ENCODE measurements at places on chromosomes 6 and 20.

- no peak for DNase-seq
These were observed 74.4 kb downstream of the MKKS start for GRCh38 chr20:10359621-10360040.

DNA sequence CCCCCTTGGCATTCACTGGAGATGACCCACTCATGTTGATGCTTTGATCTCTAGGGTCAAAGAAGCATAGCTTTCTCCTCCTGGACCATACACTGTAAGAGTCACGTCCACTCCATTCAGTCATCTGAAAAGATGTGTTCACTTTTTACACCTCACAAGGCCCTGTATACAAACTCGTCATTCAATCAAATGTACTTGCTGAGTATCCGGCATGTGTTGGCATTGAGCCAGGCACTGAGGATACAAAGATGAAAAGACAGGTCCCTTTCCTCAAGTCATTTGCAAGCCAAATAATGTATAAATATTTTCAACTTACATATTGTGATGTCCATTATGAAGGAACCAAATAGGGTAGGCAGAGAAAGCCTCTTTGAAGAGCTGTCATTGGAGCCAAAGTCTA is 32.6 kb upstream of the CSNK2A1 start:
- DNase-seq, result no peak

GRCh38 chr20:17935761-17936160 is 32.8 kb downstream of the SNX5 start:
- DNase-seq, result no peak

- DNase-seq, result no peak
These were observed at the start of gene RAET1L for GRCh38 chr6:150025201-150025917. Gene RAET1L, minus strand, starts transcription at chr6:150025532. Its CDS starts 61 bp downstream, at chr6:150025471.

GRCh38 chr20:18585134-18585533 is 2.7 kb upstream of the DTD1 start:
- peak; percentile 33 for DNase-seq

- DNase-seq, result no peak
These were observed 164.5 kb upstream of the BTBD3 start for GRCh38 chr20:11753155-11753554.

- DNase-seq, result no peak
These were observed 598 bp downstream of the OGFR start for GRCh38 chr20:62805155-62805710.

GRCh38 chr6:148415511-148416260 is 73.0 kb downstream of the SASH1 start:
- DNase-seq, result no peak

DNA sequence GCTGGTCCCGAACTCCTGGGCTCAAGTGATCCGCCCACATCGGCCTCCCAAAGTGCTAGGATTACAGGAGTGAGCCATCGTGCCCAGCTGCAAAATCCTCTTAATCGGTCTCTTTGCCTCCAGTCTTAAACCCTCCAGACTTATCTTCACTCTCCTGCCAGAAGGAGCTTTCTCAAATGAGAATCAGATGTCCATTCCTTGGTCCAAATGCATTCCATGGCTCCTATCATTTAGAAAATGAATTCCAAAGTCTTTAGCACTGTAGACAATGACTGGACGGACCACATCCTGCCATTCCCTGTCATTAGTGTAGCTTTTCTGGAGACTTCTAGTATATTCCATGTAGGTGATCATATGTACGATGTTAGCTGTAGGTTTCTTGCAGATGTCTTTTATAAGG is 141.9 kb downstream of the ID4 start:
- no peak for DNase-seq

DNA sequence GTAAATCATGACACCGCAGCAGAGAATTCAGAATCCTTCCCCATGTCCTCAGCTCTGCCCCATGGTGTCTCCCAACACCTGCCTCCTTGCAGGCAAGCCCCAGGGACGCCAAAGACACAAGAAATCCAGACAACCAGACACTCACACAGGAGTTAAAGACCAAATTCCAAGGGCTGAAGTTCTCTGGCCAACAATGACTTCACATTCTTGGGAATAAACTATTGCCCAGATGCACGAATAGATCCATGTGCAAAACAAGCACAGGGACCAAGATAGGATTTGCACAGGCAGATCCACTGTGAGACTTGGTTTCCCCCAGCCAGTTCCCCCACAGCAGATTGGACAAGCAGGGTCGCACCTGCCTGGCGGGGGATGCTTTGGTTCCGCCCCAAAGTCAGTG is 246.7 kb downstream of the SOD2 start:
- DNase-seq, result no peak

DNA sequence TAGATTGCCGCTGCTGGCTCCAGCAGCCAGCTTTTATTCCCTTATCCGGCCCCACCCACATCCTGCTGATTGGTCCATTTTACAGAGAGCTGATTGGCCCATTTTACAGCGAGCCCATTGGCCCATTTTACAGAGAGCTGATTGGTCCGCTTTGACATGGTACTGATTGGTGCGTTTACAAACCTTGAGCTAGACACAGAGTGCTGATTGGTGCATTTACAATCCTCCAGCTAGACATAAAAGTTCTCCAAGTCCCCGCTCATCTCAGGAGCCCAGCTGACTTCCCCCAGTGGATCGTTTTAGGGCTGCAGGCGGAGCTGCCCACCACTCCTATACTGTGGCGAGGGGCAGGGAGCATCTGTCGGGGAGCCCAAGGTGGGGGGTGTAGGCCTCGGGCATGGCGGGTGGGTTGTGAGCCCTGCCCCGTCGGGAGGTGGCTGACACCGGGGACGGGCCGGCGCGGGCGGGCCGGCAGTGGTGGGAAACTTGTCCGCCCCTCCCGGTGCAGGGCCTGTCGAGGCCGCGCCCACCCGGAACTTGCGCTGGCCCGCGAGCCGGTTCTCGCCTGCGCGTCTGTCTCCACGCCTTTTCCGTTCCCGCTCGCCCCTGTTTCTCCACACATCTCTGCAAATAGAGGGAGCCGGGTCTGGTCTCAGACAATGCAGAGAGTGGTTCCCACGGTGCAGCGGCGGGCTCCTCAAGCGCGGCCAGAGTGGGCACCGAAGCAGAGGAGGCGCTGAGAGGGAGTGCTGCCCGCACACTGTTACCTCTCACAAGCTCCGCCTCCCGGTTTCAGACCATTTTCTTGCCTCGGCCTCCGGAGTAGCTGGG is 86.1 kb upstream of the STMND1 start:
- no peak for DNase-seq

DNA sequence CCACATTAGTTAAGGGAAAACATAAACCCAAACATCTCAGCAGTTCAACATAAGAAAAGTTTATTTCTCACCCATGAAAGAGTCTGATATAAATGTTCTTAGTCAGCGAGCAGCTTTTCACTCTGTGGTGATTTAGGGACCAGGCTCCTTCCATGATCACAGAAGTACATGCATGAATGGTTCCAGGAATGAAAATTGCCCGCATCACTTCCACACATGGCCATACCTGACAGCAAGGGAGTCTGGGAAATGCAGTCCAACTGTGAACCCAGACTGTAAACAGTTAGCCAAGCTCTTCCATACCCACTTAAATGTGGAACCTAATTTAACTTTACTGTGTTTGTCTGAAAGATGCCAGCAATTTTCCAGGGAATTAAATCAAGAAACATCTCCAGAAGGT is 353.9 kb downstream of the HACE1 start:
- DNase-seq, result no peak

- DNase-seq, result no peak
These were observed 621 bp downstream of the GPR63 start for GRCh38 chr6:96836631-96837080.

GRCh38 chr20:53159160-53159559 is 187.0 kb downstream of the TSHZ2 start:
- DNase-seq, result no peak

DNA sequence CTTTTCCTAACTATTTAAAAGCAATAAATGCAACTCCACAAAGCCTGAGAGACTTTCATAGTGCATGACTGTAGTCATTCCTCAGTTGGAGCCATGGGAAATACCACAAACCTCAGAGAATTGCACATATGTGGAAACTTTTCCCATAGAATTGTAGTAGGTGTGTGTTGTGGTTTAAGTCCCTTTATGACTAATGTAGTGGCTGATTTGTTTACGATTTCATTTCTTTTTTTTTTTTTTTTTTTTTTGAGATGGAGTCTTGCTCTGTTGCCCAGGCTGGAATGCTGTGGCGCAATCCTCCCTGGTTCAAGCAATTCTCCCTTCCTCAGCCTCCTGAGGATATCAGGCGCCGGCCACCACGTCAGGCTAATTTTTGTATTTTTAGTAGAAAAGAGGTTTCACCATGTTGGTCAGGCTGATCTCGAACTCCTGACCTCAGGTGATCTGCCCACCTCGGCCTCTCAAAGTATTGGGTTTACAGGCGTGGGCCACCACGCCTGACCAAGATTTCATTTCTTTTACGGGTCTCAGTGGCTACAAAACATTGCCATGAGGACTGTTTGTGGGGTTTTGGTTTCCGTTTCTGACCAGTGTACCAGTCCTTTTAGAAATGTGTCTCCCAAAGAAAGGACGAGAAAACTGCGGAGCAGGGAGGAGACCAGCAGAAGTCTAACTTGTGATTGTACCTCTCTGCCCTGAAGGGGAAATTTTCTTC is 212.1 kb upstream of the MARCKS start:
- peak; percentile 84 for DNase-seq

DNA sequence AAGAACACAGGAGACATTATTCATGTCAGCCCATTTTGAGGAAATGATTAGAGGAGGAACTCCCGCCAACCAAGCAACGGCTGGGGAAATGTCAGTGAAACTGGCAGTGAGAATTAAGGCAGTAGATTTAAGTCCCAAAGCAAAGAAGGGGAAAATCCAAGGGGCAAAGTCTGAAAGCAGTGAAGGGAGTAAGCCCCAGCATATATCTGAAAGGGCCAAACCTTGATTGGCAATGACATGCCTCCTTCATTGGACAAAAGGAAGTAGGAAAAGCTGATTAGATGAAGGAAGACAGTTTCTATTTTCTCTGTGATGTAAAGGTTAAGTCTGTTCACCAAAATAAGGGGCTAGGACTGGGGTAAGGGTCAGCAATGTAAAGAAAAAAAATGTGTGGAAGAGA is 190.3 kb downstream of the RNF144B start:
- DNase-seq, result no peak

DNA sequence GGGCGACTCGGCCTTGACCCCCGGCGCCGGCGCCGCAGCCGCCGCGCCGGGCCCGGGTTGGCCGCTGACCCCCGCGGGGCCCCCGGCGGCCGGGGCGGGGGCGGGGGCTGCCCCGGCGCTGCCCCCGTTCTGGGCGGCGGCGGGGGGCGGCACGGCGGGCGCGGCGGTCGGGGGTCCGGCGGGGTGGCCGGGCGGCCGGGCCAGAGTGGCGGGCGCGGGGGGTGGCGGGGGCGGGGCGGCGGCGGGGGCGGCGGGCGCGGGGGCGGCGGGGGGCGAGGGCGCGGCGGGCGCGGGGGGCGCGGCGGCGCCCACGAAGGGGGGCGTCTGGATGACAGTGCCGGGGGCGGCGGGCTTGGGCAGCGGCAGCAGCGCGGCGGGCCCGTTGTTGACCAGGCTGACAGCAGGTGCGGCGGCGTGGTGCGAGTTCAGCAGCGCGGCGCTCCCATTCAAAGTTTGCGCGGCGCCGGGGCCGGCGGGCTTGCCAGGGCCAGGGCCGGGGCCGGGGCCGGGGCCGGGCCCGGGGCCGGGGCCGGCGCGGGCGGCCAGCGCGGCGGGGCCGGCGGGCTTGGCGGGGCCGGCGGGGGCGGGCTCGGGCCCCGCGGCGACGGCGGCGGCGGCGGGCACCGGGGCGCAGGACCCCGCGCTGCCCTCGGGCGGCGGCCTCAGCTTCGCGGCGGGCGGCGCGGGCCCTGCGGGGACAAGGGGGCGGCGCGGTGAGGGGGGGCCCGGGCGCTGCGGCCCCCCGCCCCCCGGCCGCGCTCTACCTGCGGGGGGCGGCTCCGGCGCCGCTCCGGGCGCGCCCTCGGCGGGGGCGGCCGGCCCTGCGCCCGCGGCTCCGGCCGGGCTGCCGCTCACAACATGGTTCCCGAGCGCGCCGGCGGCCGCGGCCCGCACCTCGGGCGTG is 659 bp downstream of the TAF4 start:
- DNase-seq, result no peak

DNA sequence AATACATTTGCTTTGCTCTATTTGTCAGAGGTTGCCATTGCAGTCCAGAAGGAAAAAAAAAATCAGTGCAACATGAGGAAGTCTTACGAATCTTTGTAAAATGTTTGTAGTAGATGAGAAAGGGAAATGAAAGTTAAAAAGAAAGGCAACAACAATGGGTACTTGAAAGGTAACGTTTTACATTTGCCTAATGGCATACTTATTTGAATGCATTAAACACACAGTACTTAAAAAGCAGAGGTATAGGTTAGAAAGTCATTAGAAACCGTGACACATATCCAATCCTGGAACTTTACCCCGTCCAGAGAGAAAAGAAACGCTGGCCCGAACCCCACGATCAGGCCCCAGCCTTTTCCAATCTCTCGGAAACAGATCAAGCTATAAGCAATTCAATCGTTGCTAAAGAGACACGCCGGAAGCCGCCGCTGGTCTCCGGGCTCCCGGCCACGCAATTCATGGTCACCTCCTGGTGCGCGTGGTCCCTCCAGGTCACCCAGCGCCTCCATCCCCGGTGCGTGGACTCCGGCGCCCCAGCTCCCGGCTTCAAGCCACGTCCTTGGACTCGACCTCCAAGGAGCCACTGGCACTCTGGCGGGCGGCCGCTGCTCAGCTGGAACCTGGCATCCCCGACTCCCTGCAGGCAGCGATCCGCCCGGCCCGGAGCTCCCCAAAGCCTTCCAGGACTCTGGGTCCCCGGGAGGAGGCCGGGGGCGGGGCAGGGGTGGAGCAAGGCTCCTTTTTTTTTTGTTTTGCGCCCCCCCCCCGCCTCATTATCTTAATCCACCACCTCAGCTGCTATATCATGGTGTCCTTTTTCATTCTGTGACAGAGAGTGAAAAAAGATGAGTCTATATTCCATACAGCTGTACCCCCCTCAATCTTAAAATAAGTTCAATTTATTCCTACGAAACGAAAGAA is at the start of gene SLC18B1:
SLC18B1 (minus strand) TSS at position 687 of the 918 bp plus-strand sequence; CDS start at position 506, 181 bp downstream.
- DNase-seq, result no peak

- DNase-seq, result no peak
These were observed 405 bp downstream of the RALGAPA2 start for GRCh38 chr20:20712004-20712473.

DNA sequence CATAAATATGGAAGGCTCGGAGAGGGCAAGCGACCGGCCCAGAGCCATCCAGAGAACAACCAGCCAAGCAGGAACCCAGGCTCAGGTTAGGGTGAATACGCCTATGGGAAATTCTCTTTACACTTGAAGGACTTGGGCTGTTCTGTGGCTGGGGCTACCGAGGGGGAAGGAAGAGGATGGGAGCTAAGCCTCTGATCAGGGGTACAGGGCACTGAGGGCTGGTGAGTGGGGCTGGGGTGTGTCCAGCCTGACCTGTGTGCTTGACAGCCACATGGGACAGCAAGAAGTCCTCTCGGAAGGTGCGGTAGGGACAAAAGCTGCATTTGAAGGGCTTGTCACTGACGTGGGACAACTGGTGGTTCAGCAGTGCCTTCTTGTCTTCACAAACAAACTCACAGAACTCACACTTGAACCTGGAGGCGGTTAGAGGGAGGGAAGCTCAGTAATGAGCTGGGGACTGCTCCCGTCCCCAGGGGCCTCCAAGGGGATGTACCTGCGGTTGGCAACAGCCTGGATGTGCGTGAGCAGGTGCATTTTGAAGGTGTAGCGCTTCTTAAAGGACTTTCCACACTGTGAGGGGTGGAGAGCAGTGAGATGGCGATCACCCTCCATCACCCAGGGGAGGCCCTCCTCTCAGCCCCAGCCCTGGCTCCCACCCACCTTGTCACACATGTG is 11.9 kb downstream of the ZNF335 start:
- no peak for DNase-seq

- DNase-seq, result no peak
These were observed 14.5 kb upstream of the IRF4 start for GRCh38 chr6:376827-377640.
